Astrocyte (in vitro differentiated cells and primary cell): ENCODE measurements at places on chromosomes 7 and 10.

GRCh38 chr10:89431977-89432376, 17.6 kb downstream of the IFIT5 start:
- DNase-seq, result peak; percentile 81

- no peak for DNase-seq
These were observed 115.9 kb upstream of the ARID5B start for GRCh38 chr10:61785473-61786105.

GRCh38 chr10:115398026-115398425, 304.9 kb downstream of the ATRNL1 start:
- no peak for DNase-seq

- peak; percentile 56 for DNase-seq
These were observed 2.0 kb downstream of the CUL1 start for GRCh38 chr7:148700661-148701064.

DNA sequence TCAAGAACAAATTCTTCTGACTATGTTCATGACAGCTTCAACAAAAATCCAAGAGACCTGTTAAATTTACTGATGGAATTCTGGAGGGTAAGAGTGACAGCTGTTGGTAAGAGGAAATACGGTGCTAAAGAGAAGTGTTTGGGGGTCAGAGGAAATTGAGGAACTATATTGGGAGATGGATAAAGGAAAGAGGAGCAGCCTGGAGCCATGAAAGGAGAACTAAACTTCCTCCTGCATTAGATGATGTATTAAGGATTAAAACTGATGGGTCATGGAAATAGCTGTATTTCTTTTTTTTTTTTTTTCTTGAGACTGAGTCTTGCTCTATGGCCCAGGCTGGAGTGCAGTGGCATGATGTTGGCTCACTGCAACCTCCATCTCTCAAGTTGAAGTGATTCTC, 95.3 kb downstream of the HERPUD2 start:
- DNase-seq, result no peak

- DNase-seq, result peak; percentile 61
These were observed 599.6 kb downstream of the INHBA start for GRCh38 chr7:41103331-41103730.

GRCh38 chr7:18399436-18400235, 95.9 kb upstream of the HDAC9 start:
- peak; percentile 24 for DNase-seq

DNA sequence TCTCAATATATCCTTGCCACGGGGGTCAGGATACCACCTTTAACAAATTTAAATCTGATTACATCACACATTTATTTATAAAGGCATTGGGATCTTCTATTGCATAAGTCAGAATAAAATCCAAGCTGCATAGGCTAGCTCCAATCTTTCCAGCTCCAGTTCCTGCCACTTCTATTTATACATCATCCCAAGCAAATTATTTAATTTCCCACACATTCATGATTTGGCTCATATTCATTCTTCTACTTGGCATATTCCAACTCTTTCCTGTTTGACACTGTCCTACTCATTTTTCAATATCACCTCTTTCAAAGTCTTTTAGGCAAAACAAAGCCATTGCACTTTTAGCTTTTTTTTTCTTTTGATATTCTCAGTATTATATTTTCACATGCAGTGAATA, 579.0 kb upstream of the FZD8 start:
- no peak for DNase-seq

- no peak for DNase-seq
These were observed at the start of gene SLC26A4 for GRCh38 chr7:107660381-107661080. Gene SLC26A4, plus strand, starts transcription at chr7:107660828. Its CDS starts 814 bp downstream, at chr7:107661642.

DNA sequence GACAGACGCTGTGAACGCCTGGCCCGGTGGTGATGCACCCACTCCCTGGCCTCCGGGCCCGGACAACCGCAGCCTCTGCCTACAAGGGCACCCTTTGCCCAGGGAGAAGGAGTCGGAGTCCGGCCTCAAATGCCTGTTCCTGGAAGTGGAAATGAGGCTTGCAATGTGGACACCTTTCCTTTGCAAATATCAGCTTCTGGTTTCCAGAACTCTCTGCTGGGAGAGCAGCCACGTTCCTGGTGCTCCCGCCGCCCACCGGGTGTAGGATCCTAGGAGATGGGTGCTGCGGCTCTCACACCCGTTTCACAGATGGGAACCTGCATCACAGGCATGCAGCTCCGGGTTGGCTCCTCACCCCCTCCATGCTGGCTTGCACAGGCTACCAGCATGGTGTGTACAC, 2.9 kb downstream of the FOXL3 start:
- no peak for DNase-seq

- DNase-seq, result no peak
These were observed 194.2 kb upstream of the NPSR1 start for GRCh38 chr7:34463830-34464229.

DNA sequence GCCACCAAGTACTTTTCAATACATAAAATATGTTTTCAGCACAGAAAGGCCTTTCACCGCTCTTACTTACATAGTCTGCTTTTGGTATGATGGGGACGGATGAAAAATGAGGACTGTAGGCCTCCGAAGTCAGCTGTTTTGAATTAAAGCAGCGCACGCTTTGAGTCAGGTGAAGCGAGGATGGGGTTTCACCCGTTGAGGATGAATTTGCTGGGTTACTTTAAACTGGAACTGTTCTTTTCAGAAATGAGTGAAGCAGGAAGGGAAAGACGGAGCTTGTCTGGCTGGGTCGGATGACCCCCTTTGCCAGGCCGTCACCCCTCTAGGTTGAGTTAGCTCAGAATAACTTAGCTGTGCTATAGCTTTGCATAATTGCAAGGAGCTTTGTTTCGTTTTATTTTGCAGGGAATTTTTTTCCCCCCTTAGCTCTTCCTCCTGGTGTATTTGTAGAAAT, 40.0 kb downstream of the CUX1 start:
- no peak for DNase-seq

GRCh38 chr10:129656642-129657041, 189.6 kb downstream of the MGMT start:
- no peak for DNase-seq

DNA sequence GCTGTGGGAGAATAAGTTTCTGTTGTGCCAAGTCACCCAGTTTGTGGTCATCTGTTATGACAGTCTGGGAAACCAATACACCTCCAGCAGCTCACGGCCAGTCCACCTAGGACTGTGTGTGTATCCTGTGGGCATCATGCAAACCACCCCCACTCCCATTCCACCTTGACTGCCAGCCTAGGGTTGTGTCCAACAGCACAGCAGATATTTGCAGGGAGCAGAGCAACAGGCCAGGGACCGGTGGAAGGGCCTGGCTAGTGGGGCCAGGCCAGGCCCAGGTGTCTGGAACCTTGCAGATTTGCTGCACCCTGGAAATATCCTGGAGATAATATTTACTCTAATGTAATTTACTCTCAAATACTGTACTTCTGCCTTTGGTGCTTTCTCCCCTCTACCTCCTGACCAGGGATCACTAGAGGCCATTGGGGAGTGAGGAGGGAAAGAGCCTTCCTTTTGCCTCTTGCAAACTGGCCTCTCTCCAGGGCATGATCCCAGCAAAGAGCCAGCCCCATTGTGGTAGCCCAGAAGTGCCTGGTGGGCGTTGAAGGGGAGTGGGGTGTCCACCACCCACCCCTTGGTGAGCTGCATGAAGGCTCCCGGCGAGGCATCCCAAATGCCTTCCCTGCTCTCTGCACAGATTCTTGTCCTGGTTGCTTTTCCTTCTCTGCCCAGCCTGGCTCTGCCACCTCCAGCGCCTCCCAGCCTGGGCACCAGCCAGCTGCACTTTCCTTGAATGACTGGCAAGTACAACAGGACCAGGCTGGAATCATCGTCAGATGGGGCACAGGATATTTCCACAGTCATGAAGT, 15.2 kb upstream of the TPST1 start:
- no peak for DNase-seq

- DNase-seq, result peak; percentile 18
These were observed 27.6 kb downstream of the SDHAF3 start for GRCh38 chr7:97145068-97145467.
